Glomerular endothelial cell (primary cell): ENCODE measurements at places on chromosomes 11 and 22. TPM values are rescaled to one million over a fixed set of nuclear protein-coding genes. Genes with fewer than 3 reads are reported as not detected.

MMP1 gene
- 2,602 and 5,796 TPM in 2 replicates for total RNA-seq

SLCO2B1 gene
- total RNA-seq, result 0.97 and 5.4 TPM in 2 replicates

JAML gene
- total RNA-seq, result not detected in 2 replicates

PSMC3 gene
- 143 and 156 TPM in 2 replicates for total RNA-seq

F2 gene
- total RNA-seq, result 0.19 TPM in 1 of 2 replicates, not detected in the other

BLID gene
- total RNA-seq, result 0.82 and 1.0 TPM in 2 replicates

OR6A2 gene
- 0.19 and 0.29 TPM in 2 replicates for total RNA-seq

SCGB1D2 gene
- total RNA-seq, result not detected in 2 replicates

LIF gene
- total RNA-seq, result 16.6 and 25.2 TPM in 2 replicates

KCNQ1 gene
- total RNA-seq, result 0.05 and 1.1 TPM in 2 replicates

APOBEC3C gene
- 17.8 and 21.2 TPM in 2 replicates for total RNA-seq

MICALL1 gene
- 122 and 133 TPM in 2 replicates for total RNA-seq

ZDHHC8 gene
- total RNA-seq, result 42.5 and 58.9 TPM in 2 replicates

OR8D4 gene
- total RNA-seq, result not detected in 2 replicates

MMP27 gene
- not detected in 2 replicates for total RNA-seq

APOBEC3B gene
- total RNA-seq, result 0.87 and 4.7 TPM in 2 replicates

ZNF280A gene
- total RNA-seq, result 0.12 TPM in 1 of 2 replicates, not detected in the other

TMEM109 gene
- total RNA-seq, result 123 and 167 TPM in 2 replicates

KIF18A gene
- total RNA-seq, result 3.1 and 3.4 TPM in 2 replicates

RAC2 gene
- total RNA-seq, result 126 and 218 TPM in 2 replicates

TNNT3 gene
- not detected in 2 replicates for total RNA-seq

RCOR2 gene
- 0.29 and 1.1 TPM in 2 replicates for total RNA-seq

AQP11 gene
- 0.18 TPM in 1 of 2 replicates, not detected in the other for total RNA-seq

FAM168A gene
- total RNA-seq, result 16.9 and 20.4 TPM in 2 replicates

ZC3H12C gene
- 13.5 and 16.8 TPM in 2 replicates for total RNA-seq

TEX12 gene
- total RNA-seq, result 0.23 TPM in 1 of 2 replicates, not detected in the other

RAB39A gene
- total RNA-seq, result not detected in 2 replicates

MCHR1 gene
- 0.88 TPM in 1 of 2 replicates, not detected in the other for total RNA-seq
